ENCODE measurements at places on chromosomes 7 and 10. TPM values are rescaled to one million over a fixed set of nuclear protein-coding genes. Genes with fewer than 3 reads are reported as not detected.

The BRAF gene
- 29.3 TPM for total RNA-seq

The CFAP46 gene
- total RNA-seq: 1.5 TPM

The CPA2 gene
- total RNA-seq: 0.67 TPM

The ASAH2 gene
- 1.4 TPM for total RNA-seq
